Chondrocyte (in vitro differentiated cells): ENCODE measurements at places on chromosomes 16 and 17. TPM values are rescaled to one million over a fixed set of nuclear protein-coding genes. Genes with fewer than 3 reads are reported as not detected.

- DNase-seq = no peak
Measured at GRCh38 chr17:57523926-57524632, 221.0 kb downstream of the CCDC182 start.

DNA sequence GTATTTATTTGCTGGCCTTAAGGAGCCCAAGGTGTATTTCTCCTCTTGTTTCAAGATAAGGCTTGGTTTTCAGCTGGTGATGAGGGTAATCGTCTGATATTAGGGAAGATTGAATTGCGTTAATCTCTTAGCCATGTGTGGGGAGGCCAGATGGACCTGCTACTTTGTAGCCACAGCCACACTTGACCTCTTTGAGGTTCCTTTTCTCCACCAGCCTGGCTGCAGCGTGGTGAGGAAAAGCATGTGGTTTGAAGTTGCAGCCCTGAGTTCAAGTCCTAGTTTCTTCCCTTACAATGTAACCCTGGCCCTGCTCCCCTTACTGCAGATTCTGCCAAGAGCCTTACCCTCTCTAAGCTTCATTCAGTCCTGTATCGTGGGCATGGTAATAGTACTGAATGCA, 3.1 kb downstream of the MINK1 start:
- no peak for DNase-seq

DNA sequence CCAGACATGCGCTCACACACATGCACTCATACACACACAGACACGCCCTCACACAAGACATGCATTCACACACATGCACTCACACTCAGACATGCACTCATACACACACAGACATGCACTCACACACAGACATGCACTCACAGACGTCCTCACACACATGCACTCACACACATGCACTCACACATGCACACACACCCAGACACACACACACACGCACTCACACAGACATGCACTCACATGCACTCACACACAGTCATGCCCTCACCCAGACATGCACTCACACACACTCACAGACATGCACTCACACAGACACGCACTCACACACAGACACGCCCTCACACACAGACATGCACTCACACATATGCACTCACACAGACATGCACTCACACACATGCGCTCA, 2.1 kb upstream of the ZNF469 start:
- DNase-seq = peak; percentile 37

DNA sequence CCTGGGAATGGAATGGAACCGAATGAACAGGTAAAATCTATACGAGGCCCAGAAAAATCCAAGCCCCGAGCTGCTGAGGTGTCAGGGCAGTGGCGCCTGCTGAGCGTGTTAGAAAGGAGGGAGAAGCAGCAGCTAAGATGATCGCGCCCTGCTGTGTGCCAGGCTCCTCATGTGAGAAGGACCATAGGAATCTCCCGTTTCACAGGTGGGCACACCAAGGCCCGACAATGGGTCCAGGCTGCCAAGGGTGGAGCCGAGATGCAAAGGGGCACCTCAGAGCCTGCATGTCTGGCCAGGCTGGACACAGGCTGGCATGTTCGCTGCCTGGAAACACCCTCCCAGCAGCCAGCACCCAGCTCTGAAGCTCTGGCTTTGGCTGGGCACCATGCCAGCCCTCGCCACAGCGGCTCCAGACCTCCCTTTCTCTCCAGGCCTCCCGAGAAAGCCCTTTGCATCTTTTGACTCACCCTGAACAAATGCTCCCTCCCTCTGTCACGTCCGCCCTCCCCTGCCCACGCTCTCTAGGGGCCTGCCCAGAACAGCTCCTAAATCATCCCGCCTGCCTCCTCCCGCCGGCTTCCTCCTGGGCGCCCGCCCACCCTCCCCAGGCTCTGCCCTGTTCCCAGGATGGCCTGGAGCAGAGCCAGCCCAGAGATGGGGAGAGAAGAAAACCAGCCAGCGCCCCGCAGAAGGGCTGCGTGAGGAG, 217.8 kb upstream of the GSE1 start:
- DNase-seq = peak; percentile 94

DNA sequence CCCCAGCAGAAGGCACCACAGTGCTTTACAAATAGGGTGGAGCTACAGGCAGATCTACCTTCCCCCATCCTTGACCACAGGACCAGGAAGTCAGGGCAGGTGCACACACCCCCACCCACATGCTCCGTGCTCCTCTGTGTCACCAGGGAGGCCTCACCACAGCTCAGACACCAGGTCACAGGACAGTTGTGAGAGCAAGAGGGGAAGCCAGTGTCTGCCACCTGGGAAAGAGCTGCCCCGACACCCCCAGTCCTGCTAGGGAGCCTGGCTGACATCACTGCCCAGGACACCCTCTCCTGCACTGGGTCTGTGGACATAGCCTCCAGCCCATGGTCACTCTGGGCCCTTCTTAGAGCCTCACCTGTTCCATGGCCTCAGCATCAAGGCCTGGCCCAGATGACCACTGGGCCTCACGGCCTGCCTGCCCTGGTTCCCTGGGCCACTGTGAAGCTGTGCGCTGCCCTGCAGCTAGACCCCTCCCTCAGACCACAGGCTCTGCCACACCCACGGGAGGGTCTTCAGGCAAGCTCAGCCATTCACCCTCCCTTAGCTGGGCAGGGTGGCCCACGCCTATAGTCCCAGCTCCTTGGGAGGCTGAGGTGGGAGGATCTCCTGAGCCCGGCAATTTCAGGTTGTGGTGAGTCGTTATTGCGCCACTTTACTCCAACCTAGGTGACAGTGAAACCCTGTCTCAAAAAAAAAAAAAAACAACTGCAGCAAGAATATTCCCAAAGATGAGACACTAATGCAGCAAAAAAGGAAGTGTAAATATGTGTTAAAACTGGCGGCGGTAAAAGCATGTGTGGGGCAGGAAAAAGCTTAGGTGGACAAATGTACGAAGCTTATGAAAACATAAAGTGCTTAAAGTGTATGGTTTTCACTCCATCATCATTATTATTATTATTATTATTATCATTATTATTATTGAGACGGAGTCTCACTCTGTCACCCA, 14.2 kb downstream of the POLR3K start:
- DNase-seq = no peak

SLC46A1 gene
- 12.7 to 13.2 TPM (median 13.0 TPM) in 3 replicates for total RNA-seq

DNA sequence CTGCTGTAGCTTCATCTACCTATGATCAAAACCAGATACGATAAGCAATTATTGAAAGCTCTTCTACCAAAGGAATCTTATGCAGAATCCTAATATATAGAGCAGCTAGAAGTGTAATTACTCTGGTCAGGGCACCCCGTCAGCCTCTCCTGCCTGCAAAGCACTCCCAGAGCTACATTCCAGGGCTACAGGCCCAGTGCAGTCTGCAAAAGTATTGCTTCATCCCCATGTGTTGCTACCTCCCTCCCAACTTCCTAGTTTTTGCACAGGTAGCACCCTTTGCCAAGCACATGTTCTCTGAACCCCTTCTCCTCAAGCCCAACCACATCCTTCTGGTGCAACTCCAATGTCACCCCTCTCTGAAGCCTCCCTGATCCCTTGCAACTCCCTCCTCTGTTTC, 7.0 kb downstream of the CES5A start:
- DNase-seq = no peak

DNA sequence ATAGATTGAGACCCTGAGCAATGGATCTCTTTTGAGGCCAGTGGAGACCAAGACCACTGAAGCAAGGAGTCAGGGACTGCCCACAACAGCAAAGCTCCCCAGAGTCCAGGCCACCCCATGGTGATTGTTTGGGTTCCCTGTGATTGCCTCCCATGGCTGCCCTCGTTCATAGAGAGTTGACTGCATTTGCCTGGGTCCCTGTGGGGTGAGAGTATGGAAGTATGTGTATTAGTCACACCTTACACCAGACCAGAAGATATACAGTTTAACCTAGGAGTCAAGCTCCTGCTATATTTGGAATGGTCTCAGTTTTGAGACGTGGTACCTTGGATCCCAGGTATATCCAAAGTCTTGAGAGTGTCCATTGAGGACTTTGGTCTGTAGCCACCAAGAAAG, 20.2 kb downstream of the HLF start:
- DNase-seq = no peak

GRCh38 chr17:13513039-13513405, 88.7 kb downstream of the HS3ST3A1 start:
- DNase-seq = no peak

HOXB9 gene
- 0.20 TPM in 1 of 3 replicates, not detected in the others for total RNA-seq
